ENCODE measurements at places on chromosomes 13 and 19. TPM values are rescaled to one million over a fixed set of nuclear protein-coding genes. Genes with fewer than 3 reads are reported as not detected.

- no peak for DNase-seq
These were observed 110.8 kb downstream of the TEX29 start for GRCh38 chr13:111431206-111431605.

DNA sequence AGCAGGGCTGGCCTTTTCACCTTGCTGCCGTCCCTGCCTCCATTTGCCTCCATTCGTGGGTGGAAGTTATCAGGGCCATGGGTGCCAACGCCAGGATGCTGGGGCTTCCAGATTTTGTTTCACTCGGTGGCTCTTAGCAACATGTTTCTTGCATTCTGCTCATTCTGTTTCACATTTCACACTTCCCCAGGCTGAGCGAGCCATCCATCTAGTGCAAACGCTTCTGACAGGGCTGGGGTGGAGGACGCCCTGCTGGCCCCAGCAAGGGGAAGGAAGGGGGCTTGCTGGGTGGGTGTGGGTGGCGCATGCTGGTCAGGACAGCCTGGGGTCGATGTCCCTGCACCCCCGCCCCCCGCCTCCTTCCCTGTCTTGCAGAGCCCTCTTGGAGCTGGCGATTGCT lies 165.2 kb downstream of the URI1 start:
- DNase-seq = no peak

Gene FDX2
- total RNA-seq = 22.3 TPM

Gene KCNC3
- total RNA-seq = 9.3 TPM

GRCh38 chr13:51584731-51585672 lies 740 bp downstream of the WDFY2 start:
- DNase-seq = peak; percentile 92

DNA sequence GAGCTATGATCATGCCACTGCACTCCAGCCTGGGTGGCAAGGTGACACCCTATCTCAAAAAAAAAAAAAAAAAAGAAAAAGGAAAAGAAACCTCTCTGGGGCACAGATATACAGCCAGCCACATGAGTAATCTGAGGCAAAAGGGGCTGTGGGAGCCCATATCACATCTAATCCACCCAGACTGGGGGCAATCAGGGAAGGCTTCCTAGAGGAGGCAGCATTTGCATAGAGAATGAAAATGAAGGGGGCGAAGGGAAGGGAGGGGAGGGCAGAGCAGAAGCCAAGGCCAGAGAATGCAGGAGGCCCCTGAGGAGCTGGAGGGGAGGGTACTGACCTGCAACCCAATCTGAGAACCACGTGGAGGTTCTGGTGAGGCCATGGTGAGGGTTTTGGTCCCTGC lies 13.2 kb downstream of the STXBP2 start:
- DNase-seq = no peak

All from chondrocyte (in vitro differentiated cells).